ENCODE measurements at places on chromosomes 12 and 14.

DNA sequence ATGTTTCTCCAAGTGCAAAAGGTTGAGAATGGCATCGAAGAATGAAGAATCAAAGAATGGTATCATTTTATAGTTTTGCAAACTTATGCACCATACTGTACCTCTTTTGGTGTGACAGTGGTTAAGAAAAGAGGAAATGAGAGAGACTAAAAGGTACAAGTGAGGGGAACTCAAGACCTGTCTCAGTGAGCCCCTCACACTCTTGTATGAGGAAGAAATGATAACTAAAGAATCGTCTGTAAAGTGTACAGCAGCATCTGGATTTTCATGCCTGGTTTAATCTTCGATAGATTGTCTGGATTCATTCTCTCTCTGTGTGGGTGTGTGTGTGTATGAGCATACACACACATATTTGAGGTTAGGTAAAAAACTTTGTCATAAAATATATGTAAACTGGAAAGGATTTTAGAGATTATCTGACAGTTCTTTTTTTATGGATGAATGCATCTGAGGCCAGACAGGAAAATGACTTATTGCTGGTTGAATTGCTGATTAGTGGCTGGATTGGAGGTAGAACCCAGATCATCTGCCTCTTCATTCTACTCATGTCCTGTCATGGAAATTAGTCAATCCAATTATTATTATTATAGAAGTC lies 16.0 kb upstream of the SLC38A2 start:
- DNase-seq: no peak

- DNase-seq: no peak
Observed at GRCh38 chr12:104049278-104049902, 597 bp downstream of the GLT8D2 start.

GRCh38 chr14:101446387-101446969 lies 114.8 kb upstream of the DIO3 start:
- no peak for DNase-seq

- no peak for DNase-seq
Observed at GRCh38 chr14:24071144-24071697, at the start of gene CPNE6. Gene CPNE6, plus strand, starts transcription at chr14:24071562. Its CDS starts 1,375 bp downstream, at chr14:24072937.

GRCh38 chr12:974271-974862 lies 16.7 kb upstream of the ERC1 start:
- no peak for DNase-seq

DNA sequence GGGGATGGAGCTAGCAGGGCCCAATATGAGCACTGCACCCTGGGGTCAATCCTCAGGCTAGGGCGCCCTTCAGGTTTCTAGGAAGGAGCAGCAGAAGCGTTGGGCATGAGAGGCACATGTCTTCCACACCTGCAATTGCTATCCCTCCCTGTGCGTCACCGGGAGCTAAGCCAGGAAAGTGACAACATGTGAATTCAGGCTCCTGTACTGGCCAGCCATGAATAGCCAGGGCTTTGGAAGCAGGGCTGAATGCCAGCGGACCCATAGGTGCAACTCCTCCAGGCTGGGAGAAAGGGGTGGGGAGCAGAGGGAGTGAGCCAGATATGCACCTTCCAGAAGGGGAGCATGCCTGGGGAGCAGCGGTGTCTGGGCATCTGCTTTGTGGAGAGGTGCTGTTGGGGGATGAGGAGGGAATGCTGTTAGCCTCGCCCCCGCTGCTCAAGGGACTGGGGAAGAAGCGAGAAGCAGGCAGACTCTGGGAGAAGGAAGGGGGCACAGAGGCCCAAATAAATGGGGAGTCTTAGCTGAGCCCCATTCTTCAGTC lies 6.1 kb downstream of the HOXC5 start:
- no peak for DNase-seq

DNA sequence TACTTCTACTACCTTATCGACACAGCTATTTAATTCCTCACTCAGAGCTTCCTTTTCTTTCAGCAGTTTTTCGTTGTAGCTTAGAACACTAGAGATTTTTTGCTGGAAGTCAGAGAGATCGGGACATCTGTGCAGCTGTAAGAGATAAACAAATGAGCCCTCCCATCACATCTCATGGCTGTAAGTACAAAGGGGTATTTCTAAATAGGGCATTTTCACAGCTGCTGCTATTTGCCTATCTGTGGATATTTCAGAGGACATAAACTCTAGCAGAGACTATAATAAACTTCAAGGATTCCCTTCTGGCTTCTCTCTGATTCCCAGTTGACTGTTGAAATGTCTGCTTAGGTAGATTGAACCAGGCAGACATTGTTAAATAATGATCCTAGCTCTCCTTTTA lies 76.1 kb upstream of the SAV1 start:
- DNase-seq: no peak

DNA sequence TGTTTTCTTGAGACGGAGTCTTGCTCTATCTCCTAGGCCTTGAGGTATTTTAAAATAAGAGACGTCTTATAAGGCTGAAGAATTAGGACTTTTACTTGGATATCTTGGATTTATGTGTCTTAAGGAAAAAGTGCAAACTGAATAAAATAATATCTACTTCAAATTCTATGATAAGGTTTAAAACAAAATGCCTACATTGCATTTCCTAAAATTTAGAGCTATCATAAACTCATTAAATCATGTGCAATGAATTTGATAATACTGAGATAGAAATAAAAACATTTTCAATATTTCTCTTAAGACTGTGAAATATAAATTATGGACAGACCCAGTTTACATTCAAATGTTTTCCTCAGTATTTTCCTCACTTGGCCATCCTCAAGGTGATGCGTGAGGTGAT lies 729.5 kb upstream of the LMO3 start:
- no peak for DNase-seq

DNA sequence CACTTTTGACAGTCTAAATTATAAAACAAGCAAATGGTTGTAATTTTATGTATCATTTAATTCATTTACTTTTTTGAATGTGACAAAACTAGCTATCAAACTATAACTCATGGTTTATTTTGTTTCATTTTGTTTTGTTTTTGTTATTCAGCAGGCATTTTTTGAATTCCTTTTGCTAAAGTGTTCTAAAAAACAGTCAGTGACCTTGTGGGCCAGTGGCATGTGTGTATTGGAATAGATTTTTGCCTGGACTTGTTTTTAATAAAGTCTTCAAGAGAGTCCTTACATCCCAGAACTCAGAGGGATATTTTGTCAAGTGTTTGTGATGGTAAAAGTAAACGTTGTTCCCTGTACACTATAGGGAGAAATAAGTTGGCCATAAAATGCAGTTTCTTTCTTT lies 369.7 kb upstream of the SYT1 start:
- no peak for DNase-seq

GRCh38 chr14:99348816-99349614 lies 77.0 kb upstream of the BCL11B start:
- no peak for DNase-seq

DNA sequence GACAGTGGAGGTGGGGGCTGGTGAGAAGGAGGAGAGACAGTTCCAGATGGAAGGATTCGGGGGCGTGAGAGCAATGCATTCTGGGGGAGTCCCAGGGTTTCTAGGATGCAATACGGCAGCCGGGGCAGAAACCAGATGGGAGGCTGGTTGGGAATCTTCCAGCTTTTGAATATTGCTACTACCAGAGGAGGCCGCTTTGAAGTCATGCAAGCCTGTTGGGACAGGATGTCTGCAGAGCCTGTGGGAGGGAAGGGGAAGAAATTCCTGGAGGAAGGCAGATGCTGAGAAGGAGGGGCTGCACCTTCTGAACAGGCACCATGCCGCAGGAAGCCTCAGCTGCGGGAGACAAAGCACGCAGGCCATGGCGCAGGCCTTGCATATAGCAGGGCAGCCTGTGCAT lies 105.4 kb downstream of the APAF1 start:
- no peak for DNase-seq

- no peak for DNase-seq
Observed at GRCh38 chr12:128790221-128790620, 33.5 kb downstream of the SLC15A4 start.

- no peak for DNase-seq
Observed at GRCh38 chr14:100836941-100837804, 11.3 kb downstream of the MEG3 start.

DNA sequence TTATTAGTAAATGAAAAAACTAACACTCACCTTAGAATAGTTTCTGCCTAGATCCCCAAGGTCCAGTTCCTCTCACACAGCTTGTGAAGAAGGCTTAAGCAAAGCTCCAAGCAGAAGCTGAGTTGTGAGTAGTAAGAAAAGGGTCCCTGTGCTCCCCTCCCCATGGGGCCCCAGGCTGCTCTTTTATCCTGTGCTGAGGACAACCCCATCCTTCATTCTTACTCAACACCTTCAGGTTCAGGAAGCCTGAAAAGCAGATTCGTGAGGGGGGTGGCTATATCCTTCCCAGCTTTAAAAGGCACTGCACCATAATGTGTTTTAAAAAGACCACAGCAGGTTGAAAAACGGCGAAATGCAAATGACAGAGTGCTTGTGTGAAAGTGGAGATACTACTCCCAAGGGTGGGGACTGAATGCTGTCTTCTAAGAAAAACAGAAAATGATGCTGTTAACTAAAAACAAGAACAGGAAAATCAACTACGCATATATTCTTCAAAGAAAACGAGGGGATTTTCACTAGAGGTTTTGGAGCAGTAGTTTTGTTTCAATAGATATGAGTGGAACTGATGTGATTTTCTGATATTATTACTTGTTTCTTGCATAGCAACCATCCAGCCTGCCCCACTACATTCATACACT lies 182.7 kb downstream of the KTN1 start:
- DNase-seq: no peak

DNA sequence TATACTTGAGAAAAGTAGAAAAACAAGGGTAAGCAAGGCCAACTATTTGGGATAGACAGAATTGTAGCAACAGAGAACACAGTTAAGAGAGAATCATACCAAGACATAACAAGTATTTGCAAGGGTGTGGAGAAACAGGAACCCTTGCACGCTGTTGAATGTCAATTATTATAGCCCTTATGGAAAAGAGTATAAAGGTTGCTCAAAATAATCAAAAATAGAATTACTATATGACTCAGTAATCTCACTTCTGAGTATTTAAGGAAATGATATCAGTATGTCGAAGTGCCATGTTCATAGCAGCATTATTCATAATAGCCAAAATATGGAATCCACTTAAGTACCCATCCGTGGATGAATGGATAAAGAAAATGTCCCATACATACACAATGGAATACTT lies 193.3 kb downstream of the PHLDA1 start:
- DNase-seq: no peak

GRCh38 chr12:77429426-77429825 lies 364.1 kb upstream of the E2F7 start:
- no peak for DNase-seq

GRCh38 chr12:55996201-55996714 lies 818 bp upstream of the SUOX start:
- DNase-seq: peak; percentile 50

- DNase-seq: peak; percentile 44
Observed at GRCh38 chr14:55446127-55446736, 5.8 kb upstream of the TBPL2 start.

GRCh38 chr14:105464501-105464900 lies 10.1 kb upstream of the CRIP2 start:
- DNase-seq: no peak

DNA sequence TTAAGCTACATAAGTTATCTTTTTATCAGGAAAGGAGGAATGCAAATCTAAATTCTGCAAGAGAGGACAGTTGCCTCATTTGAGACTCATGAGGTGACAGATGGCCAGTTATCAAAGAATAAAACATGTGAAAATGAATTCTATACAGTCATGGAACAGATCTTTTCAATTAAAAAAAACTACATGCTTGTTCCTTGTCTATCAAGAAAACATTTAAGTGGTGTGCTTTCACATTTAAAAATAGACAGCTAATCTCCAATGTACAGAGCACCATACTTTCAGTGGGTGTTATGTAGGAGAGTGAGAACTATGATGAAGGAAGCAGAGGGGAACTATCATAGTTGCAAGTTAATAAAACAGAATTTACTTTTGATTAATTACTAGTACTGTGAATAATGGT lies 76.7 kb upstream of the TTC7B start:
- no peak for DNase-seq

Data from activated CD4-positive, alpha-beta T cell treated with anti-CD3 and anti-CD28 coated beads, Interleukin-2, amount 50 U/mL, for 4 hours (primary cell).